ENCODE measurements at places on chromosomes 5 and 9. TPM values are rescaled to one million over a fixed set of nuclear protein-coding genes. Genes with fewer than 3 reads are reported as not detected.

The RAPGEF6 gene
- total RNA-seq = 36.8 TPM

The TLR4 gene
- 18.6 TPM for total RNA-seq

The TMEM8B gene
- 6.7 TPM for total RNA-seq

DNA sequence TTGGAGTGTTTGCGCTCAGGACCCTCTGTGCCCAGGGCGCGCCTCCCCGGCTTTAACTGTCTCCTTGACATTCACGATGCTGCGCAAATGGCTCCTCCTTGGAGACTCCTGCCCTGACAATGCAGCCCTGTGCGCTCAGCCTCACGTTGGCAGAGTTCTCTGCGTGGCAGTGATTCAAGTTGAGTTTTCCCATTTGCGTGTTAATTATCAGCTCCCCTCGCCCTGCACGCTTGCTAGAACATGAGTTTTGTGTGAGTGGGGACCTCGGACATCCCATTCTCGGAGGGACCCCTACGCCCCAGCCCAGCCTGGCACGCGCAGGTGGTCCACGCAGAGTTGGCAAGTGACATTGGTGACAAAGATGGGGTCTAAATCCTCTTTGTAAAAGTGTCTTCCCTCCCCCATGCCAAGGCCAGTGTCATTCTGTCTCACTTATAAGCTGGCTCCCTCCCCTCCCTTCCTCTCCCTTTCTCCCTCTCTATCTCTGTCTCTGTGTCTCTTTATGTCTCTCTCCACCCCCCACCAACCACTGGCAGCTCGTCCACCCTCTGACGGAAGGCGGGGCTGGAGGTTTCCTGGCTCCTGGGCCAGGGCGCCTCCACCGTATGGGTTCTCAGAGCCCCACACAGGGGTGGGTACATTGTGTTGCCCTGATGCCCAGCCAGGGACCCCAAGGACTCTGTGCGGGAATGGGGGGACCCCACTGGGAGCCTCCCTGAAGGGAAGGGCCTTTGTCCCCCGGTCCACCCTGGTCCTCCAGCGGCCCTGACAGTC, 169.3 kb downstream of the OLFM1 start:
- no peak for DNase-seq

DNA sequence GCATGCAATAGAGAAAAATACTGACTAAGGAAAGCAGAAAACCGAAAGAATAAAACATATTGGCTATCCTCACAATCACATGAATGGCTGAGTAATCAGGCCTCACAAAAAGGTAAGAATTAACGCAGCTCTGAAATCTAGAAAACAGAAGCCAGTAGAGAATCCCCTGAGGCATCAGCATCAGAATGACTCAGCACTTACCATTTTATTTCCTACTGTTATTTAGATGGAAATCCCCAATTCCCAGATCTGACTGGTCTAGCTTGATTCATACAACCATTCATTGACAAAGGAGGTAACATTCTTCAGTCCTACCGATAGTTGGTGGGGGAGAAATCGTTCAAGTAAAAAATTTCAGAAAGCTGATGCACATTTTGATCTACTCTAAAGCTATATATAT, 1408.4 kb upstream of the WWC1 start:
- DNase-seq = no peak

DNA sequence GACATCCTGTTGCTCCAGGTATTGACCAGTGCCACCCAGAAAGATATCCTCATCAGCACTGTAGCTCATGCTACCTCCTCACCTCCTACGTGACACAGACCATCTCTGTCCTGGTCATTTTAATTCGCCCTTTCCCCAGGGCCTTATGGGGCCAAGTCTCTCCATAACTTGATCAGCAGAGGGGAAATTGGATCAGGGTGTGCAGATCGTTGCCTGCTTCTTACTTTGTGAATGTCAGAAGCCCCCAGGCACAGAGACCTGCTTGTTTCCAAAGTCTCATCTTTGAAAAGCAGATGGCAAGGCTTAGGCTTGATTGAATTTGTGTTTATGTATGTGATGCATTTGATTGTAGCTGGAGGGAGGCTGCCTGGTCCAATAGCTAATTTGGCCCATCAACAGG, 8.8 kb upstream of the DBH start:
- no peak for DNase-seq
